ENCODE measurements at places on chromosomes 7 and 10.

- no peak for DNase-seq
These were observed 5.0 kb downstream of the ABCB8 start for GRCh38 chr7:151032936-151033863.

DNA sequence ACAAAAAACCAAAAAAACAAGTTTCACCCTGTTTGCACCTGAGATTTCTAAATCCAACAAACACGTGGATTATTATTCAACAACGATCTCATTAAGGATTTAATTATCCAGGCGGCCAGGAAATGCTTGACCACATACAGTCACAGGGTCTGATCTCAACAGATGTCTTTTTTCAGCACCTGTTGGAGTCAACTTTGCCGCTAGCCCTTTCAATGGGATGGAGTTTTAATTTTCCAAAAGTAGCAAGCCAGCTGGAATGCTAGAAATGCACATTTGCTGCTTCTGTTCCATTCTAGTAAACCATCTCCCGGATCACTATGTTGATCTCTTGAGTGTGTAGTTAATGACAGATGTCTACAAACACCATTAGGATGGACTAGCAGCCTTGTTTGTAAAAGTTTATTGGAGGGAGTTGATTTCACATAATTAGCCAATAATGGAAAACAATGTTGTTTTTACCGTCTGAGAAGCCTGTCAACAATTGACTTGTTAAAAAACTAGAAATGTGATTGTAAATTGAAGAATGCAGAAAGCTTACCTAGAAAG lies 64.2 kb upstream of the DKK1 start:
- DNase-seq, result no peak

DNA sequence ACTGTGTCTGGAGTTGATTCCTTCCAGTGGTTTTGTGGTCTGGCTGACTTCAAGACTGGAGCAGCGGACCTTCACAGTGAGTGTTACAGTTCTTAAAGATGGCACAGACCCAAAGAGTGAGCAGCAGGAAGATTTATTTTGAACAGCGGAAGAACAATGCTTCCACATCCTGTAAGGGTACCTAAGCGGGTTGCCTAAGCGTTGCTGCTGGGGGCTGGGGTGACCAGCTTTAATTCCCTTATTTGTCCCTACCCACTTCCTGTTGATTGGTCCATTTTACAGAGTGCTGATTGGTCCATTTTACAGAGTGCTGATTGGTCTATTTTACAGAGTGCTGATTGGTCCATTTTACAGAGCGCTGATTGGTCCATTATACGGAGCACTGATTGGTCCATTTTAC lies 13.2 kb downstream of the AKR1B15 start:
- DNase-seq, result no peak

DNA sequence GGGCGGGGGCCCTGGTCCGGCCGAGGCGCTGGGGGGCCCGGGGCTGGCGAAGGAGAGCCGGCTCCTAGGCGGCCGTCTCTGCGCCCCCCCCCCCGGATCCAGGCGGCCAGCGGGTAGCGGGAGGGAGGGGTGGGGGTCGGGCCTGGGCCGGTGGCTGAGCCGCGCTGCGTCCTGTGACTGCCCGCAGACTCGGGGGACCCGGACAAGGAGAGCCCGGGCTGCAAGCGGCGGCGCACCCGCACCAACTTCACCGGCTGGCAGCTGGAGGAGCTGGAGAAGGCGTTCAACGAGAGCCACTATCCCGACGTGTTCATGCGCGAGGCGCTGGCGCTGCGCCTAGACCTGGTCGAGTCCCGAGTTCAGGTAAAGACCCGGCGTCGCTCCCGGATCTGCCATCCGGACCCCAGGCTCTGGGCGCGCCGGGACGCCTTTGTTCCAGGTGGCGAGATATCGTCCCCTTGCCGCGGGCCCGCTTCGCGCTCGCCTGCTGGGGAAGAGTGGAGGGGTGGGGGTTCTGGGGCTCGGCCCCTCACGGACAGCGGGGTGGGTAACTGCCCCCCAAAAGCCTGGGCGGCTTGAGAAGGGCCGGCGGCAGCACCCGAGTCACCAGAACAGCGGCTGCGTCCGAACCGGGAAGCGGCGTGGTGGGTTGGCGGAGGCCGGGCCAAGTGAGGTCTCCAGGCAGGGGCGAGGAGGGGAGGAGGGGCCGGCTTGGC lies 819 bp downstream of the UNCX start:
- no peak for DNase-seq

DNA sequence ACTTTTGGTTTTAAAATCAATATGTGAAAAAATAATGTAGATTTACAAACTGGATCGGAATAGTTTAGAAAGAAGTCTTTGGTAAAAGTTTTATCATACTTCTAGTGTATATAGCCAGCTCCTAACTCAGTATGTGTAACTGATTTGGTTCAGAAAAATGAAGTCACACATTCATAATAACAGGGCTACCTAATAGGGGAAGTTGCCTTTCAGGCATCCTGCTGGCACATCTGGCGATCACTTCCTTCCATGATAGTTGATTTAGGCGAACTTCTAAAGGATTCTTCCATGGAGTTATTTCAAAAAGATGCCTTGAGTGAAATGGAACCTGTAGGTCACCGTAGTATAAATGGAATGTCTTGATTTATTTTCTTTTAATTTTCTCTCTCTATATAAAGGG lies 69.1 kb downstream of the SHH start:
- no peak for DNase-seq

DNA sequence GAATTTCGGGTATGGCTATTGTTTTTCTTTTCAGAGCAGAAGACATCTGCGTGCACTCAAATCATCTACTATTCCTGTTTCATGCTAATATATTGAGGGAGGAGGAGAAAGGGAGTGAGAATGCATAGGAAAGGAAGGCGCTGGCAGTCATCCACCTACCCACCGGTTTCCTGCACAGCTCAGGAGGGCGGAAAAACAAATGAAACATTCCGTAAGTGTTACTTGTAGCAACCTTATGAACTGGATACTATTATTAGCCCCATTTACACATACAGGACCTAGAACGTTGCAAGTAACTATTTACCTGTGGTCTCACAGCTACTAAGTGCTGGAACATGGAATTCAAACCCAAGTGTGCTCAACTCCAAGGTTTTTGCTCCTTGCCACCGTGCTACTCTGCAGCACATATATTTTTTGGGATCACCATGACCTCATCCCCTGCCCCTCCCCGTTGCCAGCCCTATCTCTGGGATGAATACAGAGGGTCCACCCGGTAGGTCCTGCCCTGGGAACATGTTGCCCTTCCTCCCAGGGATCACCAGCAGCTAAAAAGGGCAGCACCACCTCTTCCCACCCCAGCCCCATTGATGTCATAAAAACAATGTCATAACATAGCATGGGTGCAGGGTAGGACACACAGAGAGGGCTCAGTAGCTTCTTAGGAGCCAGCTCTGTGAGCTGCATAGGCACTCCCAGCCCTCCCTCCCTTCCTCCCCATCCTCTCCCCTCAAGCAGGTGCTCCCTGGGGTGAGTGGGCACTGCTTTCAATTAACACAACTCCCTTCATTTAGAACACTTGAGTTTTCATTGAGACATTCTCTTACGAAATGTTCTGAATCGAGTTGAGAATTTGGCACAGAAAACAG lies 16.9 kb downstream of the GFRA1 start:
- DNase-seq, result no peak

DNA sequence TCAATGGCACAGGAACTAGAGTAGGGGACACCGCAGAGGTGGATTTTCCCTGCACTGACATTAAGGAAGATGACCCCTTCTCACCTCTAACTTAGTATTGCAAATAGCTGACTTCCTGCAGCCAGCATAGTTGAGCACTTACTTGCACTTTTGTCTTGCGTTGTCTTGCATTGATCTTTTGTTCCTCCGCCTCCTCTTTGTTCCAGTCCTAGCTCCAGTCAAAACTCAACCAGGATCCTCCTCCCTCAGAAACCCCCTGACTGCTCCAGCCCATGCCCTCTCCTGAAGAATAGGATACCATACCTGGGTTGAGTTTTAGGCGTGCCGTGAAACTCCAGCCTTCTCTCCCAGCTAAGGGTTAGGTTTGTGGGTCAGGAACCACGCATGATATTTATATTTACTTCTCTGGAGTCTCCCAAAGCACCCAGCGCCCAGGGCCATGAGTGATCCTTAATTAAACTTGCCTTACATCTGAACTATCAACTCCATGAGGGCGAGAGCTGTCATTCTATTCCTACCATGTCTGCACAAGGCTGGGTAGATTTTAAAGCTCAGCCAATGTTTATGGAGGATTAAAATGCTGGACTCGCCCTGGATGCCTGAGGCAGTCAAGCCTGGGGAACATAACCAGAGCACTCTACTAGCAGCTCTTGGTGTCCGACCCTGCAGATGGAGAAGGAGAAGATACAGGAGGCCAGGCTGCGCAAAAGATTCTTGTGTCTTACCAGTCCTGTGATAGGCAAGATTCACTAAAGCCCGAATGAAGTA lies 14.1 kb downstream of the ZNF467 start:
- DNase-seq, result no peak

GRCh38 chr7:14158111-14158510 lies 168.6 kb upstream of the ETV1 start:
- DNase-seq, result no peak

DNA sequence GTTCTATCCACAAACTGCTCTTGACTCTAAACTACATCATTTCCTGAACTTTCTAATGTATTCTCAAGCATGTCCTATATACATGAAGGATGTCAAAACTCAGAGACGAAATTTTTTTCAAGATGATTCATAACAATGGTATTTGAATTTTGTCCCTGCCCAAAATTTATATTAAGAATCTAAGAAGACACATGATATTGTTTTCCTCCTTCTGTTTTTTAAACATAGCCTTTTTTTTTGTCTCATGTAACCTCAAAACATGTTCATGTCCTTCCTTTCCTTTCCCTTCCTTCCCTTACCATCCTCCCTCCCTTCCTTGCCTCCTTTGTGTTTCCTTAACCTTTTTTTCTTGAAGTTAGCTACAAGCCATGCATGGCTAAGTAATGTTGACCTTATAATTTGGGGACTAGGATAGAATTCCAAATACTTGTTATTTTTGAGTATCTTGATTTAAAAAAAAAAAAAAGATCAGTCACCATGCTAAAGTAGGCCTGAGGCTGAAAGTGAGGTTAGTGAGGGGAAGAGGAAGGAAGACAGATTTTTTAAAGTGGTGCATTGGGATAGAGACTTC lies 163.0 kb downstream of the SUGCT start:
- DNase-seq, result peak; percentile 73

DNA sequence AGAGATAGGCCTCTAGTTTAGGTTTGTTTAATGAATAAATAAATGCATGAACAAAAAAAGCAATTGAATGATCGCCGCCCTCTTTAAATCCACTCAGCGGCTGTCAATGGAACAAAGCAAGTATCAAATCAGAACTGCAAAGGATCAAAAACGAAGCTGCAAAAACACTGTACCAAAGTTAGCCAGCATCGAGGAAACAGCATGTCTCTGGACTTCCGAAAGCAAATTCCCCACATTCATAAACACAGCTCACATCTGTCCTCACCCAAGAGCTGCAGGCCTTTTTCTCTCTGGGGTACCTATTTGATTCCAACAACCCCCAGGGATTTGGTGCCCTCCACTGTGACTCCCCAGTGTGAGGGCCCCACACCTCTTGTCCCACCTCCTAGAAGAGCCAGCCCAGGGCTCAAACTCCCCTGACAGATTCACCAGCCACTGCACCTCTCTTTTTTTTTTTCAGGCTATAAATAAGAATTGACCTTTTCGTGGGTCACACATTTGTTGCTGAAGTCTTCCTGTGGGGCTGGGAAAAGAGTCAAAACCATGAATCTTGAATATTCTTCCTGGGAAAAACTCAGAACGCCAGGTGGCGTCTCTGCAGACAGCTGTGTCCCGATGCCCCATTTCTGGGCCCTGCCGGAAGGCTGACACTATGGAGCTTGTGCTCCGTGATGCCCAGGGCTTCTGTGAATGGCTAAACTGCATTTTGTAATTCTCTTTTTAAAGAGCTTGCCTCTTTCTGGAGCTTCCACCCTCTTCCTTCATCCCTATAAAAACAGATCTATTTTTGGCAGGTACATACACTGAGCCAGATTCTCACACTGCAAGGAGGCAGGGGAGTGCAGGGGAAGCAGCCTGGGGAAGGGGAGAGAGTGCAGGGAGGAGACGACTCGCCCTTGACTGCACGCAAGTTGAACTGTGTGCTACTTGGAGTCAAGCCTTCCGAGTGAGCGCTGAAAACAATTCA lies 51.7 kb downstream of the HSPA12A start:
- no peak for DNase-seq

DNA sequence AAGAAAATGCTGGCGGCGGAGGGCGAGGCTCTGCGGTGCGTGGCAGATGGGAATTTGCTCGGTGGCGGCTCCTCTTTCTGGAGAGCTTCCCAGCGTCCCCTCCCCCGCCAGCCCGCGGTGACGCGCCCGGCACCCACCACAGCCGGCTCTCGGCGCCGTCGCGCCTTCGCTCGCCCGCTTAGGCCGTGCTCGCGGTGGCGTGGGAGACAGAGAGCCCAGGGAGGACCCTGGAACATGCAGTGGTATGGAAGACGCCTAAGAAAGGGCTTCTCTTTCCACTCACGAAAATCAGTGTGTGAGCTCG lies 576 bp upstream of the CSGALNACT2 start:
- DNase-seq, result peak; percentile 15

- no peak for DNase-seq
These were observed 34.3 kb downstream of the C10orf120 start for GRCh38 chr10:122665329-122665860.

DNA sequence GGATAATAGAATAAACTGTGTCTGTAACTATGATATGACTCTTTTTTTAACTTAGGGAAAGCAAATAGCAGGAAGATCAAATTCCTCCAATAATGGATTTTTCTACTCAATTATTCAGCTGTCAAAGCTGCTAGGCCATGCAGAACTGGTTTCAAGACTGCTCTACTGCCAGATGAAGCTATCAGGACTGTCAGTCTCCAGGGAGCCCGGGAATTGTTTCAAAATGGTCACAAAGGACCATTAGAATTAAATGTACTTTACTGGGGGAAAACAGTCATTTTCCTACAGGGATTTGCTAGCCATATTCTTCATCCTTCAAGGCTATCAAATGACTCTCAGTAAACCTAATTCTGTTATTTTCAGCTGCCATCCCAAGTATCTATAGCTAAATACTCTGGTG lies 276.3 kb downstream of the LHFPL3 start:
- DNase-seq, result no peak

DNA sequence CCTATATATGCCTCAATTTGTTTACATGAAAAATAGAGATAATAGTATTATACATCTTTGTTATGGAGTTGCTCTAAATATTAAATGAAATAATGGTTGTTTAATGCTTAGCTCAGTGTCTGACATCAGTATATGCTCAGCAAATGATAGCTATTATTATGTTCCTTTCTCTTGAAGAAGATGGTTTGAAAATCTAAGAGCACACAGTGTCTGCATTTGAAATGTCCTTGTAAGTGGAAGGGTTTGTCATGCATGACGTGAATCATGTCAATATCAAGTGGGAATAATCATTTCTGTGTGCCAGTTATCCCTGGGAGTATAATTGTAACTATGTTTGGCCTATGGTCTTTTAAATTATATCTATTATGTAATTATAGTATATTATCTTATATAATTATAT lies 377.5 kb upstream of the SORCS1 start:
- DNase-seq, result no peak

- DNase-seq, result no peak
These were observed 251.6 kb upstream of the MKLN1 start for GRCh38 chr7:131076032-131076431.

- DNase-seq, result no peak
These were observed 54.1 kb upstream of the PDCD4 start for GRCh38 chr10:110817614-110818013.
